ENCODE measurements at places on chromosomes 12 and 14.

GRCh38 chr14:99026471-99026870 is 245.5 kb downstream of the BCL11B start:
- DNase-seq: no peak

DNA sequence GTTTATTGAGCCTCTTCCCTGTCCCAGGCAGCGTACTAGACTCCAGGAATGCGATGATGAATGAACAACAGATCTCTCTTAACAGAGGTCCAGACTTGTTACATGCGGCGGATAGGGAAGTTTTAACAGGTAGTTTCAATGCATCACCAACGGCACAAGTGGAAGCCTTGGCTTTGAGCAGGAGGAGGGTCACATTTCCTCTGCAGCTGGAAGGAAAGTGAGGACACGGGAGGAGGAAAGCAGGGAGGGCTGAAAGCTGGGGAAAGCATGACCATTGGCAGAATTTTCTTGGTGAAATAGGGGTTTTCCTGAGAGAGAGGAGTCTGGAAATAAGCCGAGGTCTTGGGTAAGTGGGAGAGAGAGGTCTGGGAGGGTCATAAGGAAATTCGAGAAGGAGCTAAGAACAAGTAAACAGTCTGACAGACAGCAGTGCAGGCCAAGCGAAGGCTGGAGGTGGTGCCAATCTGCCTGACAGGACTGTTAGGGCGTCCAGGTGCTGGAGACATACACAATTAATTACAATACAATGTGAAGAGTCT is 15.4 kb downstream of the BHLHE41 start:
- no peak for DNase-seq

DNA sequence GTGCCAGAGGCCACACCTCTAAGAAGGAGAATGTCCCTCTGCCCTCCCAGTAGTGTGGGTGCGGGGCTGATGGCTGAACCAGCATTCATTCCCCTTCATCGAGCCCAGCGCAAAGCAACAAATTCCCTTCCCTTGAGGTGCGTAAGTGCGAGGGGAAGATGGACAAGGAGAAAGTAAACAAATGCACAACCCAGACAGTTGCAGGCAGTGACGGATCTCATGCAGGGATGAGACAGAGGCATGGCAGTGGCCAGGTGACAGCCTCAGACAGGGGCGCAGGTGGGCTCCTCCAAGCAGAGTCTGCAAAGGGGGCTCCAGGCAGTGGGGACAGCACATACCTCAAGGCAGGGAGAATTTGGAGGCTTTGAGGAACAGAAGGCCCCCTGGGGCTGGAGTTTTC is 2.3 kb upstream of the MYL2 start:
- DNase-seq: no peak

- DNase-seq: no peak
These were observed 4.3 kb upstream of the CSRP2 start for GRCh38 chr12:76883151-76883550.

DNA sequence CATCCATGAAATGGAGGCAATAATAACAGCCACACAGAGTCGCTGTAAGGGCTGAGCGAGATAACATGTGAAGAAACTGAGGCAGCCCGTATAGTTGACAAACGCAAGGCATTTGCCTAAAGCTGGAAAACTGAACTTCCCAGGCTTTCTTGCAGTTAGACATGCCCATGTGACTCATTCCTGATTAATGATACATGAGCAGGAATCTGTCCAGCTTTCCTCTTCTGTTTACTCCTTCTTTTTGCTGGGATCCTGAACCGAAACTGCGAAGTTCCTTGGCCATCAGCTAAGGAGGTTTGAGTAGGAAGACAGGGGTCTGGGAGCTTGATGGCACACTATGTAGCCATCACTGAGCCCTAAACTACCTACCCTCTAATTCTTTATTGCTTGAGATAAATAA is 52.2 kb downstream of the ST8SIA1 start:
- no peak for DNase-seq

DNA sequence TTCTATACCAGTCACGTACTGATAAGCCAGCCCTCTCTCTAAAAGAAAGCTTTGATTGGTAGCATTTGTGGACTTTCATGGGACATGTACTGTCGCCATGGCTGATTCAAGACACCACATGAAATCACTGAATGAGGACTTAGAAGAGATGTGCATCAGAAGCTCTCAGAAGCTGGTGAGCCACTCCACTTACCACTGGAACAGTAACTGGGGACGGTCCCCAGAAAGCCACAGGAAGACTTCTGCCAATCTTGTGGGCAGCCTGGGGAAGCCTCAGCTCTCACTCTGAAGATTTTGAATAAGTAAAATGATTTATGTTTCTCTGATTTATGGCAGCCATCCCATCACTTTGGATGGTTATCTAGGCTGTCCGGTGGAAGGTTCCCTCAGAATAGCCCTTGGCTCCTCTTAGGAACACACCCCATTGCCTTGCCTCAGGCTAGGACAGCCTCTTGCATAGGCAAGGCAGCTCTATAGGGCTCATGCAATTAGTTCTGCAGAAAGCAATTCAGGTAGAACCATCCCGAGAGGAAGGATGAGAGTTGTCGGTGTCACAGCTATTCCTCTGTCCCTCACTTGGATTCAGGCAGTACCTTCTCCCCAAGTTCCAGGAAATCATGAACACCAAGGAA is 9.8 kb downstream of the DHRS1 start:
- DNase-seq: no peak

- DNase-seq: no peak
These were observed 183.9 kb downstream of the PIWIL1 start for GRCh38 chr12:130521375-130522124.

DNA sequence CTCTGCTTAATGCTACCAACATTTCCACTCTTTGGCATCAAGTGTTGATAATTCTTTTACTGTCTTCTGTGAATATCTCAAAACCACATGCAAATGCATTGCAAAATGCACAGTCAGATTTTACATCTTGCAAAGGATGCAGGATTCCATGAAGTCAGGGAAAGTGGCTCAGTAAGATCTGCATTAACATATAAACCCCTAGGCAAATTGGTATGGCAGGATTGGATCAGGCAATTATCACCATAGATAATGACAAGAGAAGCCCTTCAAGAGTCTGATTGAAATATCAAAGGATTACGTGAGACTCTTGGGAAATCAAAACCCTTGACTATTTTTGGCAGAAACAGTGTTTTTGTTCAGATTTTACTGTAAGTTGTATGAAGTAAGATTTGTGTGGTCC is 71.0 kb downstream of the TMTC2 start:
- DNase-seq: no peak

DNA sequence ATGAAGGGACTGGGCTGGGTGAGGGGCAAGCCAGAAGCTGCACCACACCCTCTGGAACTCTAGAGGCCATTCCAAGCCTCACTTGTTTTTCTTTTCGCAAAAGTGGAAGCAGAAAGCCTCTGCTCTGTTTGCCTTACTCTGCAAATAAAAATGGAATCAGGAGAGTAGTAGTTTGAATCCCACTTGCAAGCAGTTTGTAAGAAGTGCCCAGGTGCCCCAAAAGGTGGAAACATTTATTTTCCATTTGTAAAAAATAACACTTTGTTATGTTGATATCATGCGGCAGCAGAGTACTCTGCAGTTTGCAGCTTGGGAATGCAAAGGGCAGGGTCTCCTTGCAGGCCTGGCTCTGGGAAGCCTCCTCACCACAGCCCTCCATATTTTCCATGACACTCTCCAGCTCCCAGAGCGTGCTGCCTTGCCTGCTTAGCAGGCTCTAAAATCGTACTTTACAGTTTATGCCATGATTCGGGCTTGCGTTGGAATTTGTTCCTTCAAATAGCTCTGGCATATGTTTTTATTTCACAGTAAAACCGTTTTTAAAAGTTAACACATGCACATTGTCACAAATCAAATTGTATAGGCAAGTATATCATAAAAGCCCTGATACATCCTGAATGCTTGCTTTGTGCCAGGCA is 20.0 kb downstream of the TUNAR start:
- DNase-seq: no peak

All from CD4-positive, alpha-beta T cell treated with Interferon gamma for 1 hour (primary cell).